Substantia nigra (tissue), 51 donors: ENCODE measurements at places on chromosomes 16 and 17.

DNA sequence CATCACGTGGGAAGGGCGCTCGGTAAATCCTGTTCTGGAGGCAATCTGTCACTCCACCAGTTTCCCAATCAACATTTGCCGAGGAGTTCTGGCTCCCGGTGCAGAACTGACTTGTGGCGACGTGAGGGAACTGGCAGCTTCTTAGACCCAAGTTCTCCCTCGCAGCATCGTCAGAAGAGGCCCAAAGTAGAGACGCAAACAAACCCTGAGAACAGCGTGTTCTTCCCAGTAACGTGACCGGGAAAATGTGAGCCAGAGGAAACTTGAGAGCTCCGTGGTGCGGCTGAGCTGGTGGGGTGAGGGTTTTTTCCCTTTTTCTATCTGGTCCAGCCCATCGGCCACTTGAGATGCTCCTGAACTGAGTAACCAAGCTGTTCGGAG lies 158.9 kb upstream of the CACNG5 start:
- DNase-seq = no peak

DNA sequence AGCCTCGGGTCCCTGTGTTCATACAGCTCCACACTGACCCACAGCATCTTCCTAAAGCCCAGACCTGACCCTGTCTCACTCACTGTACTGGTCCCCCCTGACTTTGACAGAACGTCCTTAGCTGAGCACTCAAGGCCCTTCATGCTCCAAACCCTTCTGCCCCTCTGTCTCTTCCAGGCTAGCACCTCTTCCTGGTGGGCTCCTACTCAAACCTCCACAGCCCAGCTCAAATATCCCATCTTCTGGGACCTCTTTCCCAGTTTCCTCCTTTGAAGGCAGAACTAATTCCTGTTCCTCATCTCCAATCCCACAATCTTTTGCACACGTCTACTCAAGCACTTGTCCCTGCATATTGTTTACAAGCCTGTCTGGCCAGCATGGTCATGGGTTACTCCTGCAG lies 8.8 kb downstream of the GRIN2C start:
- DNase-seq = no peak

GRCh38 chr16:16120382-16121184 lies 102.7 kb downstream of the ABCC6 start:
- DNase-seq = peak; percentile 4

GRCh38 chr16:4246777-4247459 lies 5.0 kb upstream of the SRL start:
- no peak for DNase-seq

- no peak for DNase-seq
Measured at GRCh38 chr17:80408872-80409271, 6.1 kb upstream of the ENDOV start.

DNA sequence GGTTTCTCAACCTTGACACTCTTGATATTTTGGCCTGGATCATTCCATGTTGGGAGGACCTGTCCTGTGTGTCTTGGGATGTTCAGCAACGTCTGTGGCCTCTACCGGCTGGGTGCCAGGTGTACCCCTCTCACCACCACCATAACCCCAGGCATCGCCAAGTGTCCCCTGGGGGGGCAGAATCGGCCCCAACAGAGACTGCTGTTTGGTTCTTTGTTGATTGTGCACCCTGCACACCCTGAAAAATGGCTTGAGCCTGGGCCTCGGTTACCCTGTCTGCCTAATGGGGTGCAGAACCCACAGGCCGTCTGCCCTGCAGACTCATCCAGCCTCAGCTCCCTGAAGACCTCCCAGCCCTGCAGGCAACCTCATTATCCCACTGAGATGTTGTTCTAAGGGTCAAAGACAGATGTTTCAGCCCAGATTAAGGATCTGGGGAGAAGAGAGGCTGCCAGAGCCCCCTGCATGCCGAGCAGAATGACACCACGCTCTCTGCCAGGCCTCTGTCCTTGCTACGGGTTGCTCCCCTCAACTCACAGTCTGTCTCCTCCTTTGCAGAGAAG lies 9.2 kb downstream of the CACNG1 start:
- DNase-seq = no peak

- no peak for DNase-seq
Measured at GRCh38 chr17:45269912-45270311, 8.0 kb upstream of the SPATA32 start.

GRCh38 chr16:23194497-23195221 lies 12.1 kb downstream of the SCNN1G start:
- no peak for DNase-seq

- no peak for DNase-seq
Measured at GRCh38 chr16:52568983-52569690, 22.2 kb upstream of the TOX3 start.

DNA sequence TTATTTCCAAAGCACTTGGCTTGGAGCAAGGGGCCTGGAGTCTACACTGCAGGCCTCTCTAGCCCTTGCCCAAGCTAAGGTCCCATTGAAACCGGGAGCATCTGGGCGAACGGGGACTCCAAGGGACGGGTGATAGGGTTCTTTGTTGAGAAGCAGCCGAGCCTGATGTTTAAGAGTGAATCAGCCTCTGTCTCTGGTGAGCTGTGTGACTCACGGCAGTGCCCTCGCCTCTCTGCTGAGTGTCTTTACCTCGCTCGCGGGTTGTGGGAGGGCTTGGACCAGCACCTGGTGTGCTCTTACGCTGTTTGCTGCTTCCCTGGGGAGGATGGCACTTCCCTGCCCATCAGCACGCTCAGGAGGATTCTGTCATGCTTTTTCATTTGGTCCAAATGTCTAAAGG lies 1.3 kb downstream of the HGS start:
- no peak for DNase-seq

GRCh38 chr17:49670002-49670401 lies 7.9 kb downstream of the SPOP start:
- no peak for DNase-seq

- DNase-seq = no peak
Measured at GRCh38 chr16:23453338-23454052, 506 bp upstream of the COG7 start.

DNA sequence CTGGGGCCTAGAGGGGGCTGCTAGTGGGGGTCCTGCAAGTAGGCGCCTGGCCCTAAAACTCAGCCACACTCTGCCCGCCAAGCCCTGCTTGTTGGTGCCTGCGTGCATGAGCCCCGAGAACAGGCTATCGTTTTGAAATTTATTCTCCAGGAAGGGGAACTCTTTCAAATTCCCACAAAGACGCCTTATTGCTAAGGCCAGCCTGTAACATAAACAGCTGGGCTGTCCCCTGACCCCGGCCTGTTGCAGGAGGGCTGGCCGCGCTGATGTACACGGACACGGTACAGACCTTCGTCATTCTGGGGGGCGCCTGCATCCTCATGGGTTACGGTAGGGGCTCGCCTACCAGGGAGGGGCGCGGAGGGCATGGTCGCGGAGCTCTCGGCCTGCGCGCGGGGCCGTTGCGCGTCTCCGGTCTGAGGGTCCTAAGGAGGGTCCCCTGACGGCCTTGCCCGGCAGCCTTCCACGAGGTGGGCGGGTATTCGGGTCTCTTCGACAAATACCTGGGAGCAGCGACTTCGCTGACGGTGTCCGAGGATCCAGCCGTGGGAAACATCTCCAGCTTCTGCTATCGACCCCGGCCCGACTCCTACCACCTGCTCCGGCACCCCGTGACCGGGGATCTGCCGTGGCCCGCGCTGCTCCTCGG lies 4.3 kb downstream of the SLC5A2 start:
- no peak for DNase-seq

DNA sequence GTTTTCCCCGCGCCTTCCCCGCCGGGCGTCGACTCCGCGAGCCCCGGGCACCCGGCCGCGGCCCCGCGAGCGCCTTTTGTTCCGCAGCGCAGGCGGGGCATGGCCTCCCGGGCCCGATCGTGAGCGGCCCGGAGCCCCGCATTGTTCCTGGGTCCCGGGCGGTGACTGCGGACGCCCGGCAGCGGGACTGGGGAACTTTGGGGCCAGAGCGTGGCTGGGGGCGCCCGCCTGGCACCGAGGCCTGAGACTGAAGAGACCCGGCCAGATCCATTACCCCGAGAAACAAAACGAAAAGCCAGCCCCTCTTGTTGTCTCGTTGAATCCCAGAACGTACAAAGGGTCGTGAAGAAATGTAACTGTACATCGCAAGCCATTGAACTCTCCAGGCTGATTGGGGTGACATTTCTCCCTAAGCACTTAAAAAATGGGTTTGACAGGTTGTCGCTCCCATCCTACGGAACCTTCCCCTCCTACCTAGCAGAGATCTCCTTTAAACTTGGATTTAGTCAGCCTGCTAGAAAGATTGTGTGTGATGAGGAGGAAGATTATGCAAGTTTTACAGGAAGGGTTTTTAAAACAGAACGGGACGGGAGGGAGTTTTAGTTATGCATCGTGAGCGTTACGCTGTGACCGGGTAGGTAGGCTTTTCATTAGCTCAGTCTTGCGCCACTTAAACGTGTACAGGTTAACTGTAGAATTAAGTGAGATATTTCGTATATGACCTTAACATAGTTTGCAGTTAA lies 825 bp downstream of the METTL9 start:
- DNase-seq = peak; percentile 21

DNA sequence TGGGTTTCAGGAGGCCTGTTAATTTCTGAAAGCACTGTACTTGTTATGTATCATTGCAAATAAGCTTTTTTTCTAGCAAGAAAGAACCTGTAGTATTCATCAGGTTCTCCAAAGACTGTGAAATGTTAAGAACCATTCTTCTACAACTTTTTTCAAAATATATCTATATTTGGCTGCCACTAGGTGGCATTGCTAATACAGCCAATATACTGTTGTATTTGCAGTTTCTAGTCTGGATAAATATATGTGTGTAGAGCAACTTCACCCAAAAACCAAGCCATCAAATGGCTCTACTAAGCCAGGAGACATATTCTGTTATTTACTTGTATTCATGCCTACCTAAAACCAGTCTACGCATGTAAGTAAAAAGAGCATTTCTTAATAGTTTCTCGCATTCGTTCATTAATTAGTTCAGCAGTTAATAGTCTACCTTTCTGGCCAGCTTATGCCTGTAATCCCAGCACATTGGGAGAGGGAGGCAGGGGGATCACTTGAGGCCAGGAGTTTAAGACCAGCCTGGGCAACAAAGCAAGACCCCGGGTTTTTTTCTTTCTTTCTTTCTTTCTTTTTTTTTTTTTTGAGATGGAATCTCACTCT lies 39.5 kb downstream of the VMP1 start:
- no peak for DNase-seq

GRCh38 chr17:59627274-59627673 lies 7.6 kb downstream of the CLTC start:
- no peak for DNase-seq

GRCh38 chr17:77106874-77107358 lies 33.9 kb upstream of the SEC14L1 start:
- DNase-seq = no peak

- no peak for DNase-seq
Measured at GRCh38 chr17:48471817-48472410, 41.9 kb upstream of the SKAP1 start.

- DNase-seq = no peak
Measured at GRCh38 chr17:12789075-12789480, 220 bp upstream of the ARHGAP44 start.

- DNase-seq = no peak
Measured at GRCh38 chr17:14429084-14429483, 128.2 kb downstream of the HS3ST3B1 start.

- DNase-seq = no peak
Measured at GRCh38 chr17:81287152-81287551, 8.0 kb downstream of the SLC38A10 start.

GRCh38 chr16:59632276-59632855 lies 898.2 kb upstream of the GOT2 start:
- no peak for DNase-seq

DNA sequence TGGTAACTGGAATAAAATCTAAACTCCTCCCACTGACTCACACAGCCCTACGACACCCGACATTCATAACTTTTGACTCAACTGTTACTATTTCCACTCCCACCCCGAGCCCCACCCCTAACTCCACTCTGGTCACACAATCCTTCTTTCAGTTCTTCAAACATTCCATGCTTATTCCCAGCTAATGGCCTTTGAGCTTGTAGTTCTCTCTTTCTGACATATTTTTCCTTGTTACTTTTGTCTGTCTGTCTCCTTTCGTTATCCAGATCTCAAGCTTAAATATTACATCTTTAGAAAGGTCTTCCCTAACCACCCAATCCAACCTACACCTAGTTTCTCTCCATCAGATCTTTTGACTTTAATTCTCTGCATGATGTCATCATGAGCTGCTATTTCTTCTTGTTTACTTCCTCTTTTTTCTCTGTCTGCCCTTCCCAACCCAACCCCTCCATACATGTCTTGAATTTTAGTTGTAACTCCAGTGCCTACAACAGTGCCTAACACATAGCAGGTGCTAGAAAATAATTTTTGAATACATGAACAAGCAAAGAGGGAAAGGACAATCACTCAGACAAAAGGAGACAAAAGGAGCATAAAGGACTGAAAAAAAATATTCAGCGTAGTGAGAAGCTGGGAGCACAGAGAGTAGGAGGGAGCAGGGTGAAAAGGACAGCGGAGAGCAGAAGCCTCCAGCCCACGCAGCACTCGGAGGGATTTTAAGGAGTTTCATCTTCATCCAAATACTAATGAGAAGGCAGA lies 65.2 kb upstream of the SMIM36 start:
- DNase-seq = no peak

GRCh38 chr16:12228602-12229499 lies 252.3 kb downstream of the SNX29 start:
- peak; percentile 34 for DNase-seq

DNA sequence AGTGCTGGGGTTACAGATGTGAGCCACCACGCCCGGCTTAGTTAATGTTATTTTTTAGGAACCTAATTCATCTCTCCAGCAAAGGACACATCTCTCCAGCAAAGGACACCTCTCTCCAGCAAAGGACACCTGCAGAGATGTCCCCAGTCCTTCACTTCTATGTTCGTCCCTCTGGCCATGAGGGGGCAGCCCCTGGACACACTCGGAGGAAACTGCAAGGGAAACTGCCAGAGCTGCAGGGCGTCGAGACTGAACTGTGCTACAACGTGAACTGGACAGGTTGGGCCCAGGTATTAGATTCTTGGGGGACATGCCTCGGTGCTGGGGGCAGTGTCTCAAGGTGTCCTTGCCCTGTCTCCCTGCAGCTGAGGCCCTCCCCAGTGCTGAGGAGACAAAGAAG lies 4.7 kb downstream of the PFAS start:
- no peak for DNase-seq

DNA sequence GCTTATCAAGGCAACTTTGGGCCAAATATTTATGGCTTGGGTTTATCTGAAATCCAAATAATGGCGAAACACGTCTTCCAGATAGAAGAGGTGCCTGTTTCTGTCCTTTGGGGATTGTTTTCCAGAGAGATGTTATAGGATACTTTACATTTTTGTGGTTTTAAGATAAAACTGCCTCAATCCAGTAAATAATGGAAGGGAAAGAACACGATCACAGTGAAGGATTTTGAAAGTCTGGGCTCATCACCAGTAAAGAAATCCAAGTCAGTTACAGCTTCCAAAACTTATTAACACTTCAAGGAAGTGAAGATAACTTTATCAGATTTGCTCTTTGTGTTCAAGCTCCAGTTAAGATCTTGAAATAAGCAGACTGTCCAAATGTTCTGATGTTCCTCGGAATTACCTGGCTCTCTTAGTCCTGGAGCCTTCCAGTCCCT lies 30.1 kb downstream of the DNAH2 start:
- no peak for DNase-seq

GRCh38 chr16:3576211-3576610 lies 992 bp downstream of the NLRC3 start:
- DNase-seq = no peak
